ENCODE measurements at places on chromosomes 13 and 19.

- no peak for DNase-seq
Observed at GRCh38 chr13:101648766-101649487, 196.5 kb downstream of the ITGBL1 start.

DNA sequence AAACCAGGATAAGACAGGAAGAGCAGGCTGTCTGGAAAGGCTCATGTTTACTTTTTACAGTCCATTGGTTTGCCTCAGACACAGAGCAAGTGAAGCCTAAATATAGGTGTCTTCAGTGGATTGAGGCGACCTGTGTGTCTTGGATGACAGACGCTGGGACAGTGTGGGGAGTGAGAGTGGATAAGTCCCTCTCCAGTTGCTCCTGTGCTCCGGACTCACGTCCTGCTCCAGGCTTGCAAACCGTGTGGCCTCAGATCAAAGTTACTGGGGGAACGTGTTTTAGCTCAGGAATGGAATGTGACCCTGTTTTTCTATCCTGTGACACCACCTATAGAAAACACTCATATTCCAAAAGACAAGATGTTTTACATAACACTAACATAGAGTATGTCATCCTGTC, 465.7 kb downstream of the MYO16 start:
- DNase-seq, result no peak

DNA sequence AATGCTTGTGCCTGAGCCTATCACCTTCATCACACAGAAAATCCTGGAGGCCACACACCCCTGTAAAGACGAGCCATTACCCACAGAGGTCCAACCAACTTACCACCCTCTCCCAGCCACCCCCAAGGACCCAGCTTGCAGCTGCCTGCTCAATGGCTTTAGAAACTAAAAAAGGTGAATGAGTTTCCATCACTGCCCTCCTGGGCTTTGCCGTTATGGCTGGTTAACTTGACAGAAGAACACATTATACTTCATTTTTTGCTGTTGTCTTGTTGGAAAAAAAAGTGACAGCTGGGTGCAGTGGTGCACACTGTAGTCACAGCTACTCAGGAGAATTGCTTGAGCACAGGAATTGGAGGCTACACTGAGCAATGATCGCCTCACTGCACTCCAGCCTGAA, 17.4 kb upstream of the FEM1A start:
- DNase-seq, result no peak

DNA sequence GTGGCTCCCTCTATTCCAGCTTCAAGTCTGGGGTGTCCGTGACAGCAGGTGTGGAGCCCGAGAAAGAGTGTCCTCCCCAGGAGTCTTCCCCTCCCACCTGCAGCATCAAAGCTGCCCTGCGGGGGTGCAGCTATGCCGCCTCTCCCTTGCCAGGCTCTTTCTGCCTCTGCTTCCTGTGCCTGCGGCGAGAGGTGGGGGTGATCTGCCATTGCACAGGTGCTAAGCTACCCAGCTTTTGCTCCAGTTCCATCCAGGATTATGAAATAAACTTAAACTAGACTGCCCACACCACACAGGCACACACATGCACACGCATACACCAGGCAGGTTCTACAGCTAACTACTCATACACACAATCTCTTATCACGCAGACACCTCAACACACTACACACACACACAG, 104.7 kb upstream of the CLDN10 start:
- no peak for DNase-seq

GRCh38 chr13:95703576-95703975, 26.6 kb downstream of the DNAJC3 start:
- peak; percentile 18 for DNase-seq

GRCh38 chr19:51097796-51098195, 10.4 kb downstream of the CTU1 start:
- no peak for DNase-seq

Data from fibroblast of skin of abdomen (primary cell).